ENCODE measurements at places on chromosomes 2 and 18. TPM values are rescaled to one million over a fixed set of nuclear protein-coding genes. Genes with fewer than 3 reads are reported as not detected.

Gene COLEC12
- total RNA-seq = 24.0 TPM

Gene NEU2
- not detected for total RNA-seq

Gene MRO
- total RNA-seq = not detected

Gene IGFBP5
- total RNA-seq = 270 TPM

Gene ANTXR1
- total RNA-seq = 86.4 TPM

Gene HOXD1
- total RNA-seq = not detected

Gene TAF4B
- total RNA-seq = 2.5 TPM

Gene SPDYA
- total RNA-seq = 0.79 TPM

Gene GCG
- total RNA-seq = not detected

Gene KCNE4
- 10.8 TPM for total RNA-seq

Gene CD207
- not detected for total RNA-seq

Gene CDH20
- total RNA-seq = not detected

Gene PUM2
- total RNA-seq = 34.6 TPM

Gene DES
- 0.62 TPM for total RNA-seq

Gene DAPL1
- not detected for total RNA-seq

Gene BOLL
- not detected for total RNA-seq

Gene GKN2
- total RNA-seq = not detected

Gene GALNT5
- total RNA-seq = 28.8 TPM

Gene KLHL41
- 1.1 TPM for total RNA-seq

Gene PDCD1
- total RNA-seq = not detected

Gene LAMA3
- total RNA-seq = 9.5 TPM

Gene MC5R
- total RNA-seq = not detected

Gene MSTN
- under 0.01 TPM for total RNA-seq

Gene EIF4E2
- total RNA-seq = 156 TPM

Gene SGPP2
- total RNA-seq = not detected

Gene SERPINB12
- not detected for total RNA-seq

Gene ZSWIM2
- not detected for total RNA-seq

Gene TGFA
- 0.06 TPM for total RNA-seq

Gene VWC2L
- total RNA-seq = under 0.01 TPM

Gene POU3F3
- total RNA-seq = 0.06 TPM

Measured in aortic smooth muscle cell (primary cell).